NCI-H2029 (cell line): ENCODE measurements at places on chromosomes 11 and 22.
A peak's percentile ranks its signal among the peaks of the same experiment; 100 is the strongest.

GRCh38 chr22:29456211-29456671, 17.9 kb downstream of the RFPL1 start:
- DNase-seq: no peak

GRCh38 chr11:43933608-43934551, 8.6 kb upstream of the C11orf96 start:
- DNase-seq: no peak

- peak; percentile 51 for DNase-seq
Measured at GRCh38 chr22:45977551-45978274, 751 bp upstream of the WNT7B start.

- DNase-seq: peak; percentile 52
Measured at GRCh38 chr11:33869481-33870422, 22.1 kb downstream of the LMO2 start.

GRCh38 chr11:6771926-6772893, at the start of gene OR2AG2:
Gene OR2AG2, minus strand, starts transcription at chr11:6771976. Its CDS starts 3,019 bp downstream, at chr11:6768957.
- DNase-seq: no peak

DNA sequence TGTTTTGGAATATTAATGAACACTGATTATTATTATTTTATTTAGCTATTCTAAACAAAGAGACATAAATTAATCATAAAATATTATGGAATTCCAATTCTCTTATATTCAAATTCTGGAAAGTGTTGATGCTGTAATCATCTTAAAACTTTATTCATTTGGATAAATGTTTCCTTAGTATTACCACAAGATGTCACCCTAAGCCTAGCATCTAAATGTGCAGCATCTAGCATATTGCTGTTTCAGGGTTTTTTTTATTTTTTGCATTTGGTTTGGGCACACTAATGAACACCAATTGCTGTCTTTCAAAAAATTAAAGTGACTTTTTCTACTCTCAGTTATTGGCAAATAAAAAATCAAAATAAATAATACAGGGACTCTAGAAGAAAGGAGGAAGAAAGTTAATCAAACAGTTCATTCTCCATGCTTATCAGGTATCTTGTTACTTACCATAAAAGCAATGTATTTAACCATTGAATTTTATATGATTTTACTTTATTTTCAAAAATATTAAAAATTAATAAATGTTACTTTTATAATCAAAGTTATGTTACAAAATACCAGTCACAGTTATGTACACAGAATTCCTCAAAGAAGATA, 31.8 kb downstream of the DLG2 start:
- peak; percentile 29 for DNase-seq

DNA sequence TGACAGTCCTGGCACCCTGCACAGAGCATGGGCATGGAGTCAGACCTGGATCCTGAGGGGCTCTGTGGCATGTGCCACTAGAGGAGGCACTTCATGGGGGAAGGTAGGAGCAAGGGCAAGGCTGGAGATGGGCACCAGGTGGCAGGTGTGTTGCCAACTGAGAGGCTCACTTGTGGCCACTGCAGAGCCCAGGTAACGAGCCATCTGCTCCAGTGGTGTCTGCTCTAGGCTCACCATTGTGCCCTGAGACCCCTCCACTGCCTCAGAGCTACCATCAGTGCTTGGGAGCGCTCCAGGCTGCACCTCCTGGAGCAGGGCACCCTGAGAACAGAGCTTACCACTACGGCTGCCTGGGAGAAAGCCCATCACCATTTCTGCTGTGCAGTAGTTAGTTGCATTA, 1.3 kb upstream of the ZDHHC8 start:
- DNase-seq: peak; percentile 10

DNA sequence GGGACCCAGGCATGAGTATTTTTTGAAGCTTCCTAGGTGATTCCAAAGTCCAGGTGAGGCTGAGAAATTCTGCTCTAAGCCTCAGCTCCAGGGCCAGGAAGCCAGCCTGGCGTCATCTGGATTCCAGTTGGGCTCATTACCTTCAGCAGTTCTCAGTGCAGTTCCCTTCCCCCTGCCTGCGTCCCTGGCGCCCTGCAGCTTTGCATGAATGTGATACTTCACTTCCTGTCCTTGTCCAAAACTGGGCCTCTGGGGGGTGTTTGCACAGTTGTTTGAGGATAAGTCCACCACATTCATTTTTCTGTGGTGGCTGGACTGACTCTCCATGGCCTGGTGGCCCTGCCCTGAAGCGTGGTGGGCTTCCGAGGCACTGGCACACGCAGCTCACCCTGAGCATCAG, 98.1 kb downstream of the TENM4 start:
- peak; percentile 74 for DNase-seq

GRCh38 chr11:9735236-9735635, 71.4 kb downstream of the SWAP70 start:
- DNase-seq: no peak

GRCh38 chr22:26435327-26436093, 6.5 kb downstream of the ASPHD2 start:
- no peak for DNase-seq

GRCh38 chr11:130631119-130631518, 182.7 kb downstream of the ADAMTS15 start:
- no peak for DNase-seq

DNA sequence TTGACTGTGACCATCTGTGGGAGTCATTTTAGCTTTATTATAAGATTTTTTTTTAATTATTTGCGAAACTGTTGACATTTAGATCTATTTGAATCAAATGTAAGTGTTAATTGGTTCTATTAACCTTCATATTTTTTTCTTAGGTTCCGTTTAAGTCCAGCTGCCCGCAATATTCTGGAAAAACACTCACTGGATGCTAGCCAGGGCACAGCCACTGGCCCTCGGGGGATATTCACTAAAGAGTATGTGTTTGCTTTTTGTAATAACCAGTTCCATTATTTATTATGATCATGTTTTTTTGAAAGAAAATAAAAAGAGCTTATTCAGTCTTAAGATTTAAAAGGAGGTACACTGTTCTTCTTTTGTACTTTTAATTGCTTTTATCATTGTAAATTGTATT, 43.9 kb downstream of the PDHX start:
- DNase-seq: no peak

DNA sequence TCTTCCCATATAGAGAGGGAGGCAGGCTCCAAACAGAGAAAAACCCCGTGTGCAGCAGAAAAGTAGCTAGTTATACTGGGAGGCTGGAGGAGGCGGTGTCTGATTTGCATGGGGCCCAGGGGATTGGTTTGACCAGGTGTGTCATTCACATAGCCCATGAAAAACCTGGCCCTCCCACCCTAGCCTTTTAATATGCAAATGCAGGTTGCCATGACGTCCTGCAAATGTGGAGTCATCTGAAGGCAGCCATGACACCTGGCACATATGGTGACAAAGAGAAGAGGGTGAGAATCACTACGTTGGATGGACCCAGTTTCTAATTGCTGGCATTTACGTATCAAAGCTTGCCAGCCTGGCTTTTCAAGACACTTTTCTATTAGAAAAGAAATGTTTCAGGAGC, 57.8 kb downstream of the FAM181B start:
- DNase-seq: no peak

DNA sequence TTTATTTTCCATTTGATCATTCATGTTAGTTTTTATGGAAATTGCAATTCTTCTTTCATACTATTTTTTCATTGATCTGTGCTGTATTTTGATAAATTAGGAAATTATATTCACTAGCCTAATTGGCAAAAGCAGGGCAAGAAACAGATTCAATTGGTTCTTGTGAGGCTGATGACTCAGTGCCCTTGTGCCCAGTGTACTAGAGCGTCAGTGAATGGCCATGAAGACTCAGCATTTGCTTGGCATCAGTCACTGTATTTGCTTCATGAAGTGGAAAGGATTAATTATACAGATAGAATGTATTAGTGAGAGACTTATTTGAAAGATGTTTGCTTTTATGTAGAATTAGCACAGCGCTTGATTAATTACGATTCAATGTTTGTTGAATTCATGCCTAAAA, 31.8 kb downstream of the MRGPRX1 start:
- DNase-seq: no peak

- DNase-seq: no peak
Measured at GRCh38 chr11:76736773-76737495, 46.2 kb upstream of the TSKU start.

GRCh38 chr11:16311831-16312230, 44.5 kb downstream of the SOX6 start:
- no peak for DNase-seq

GRCh38 chr22:42443240-42444076, 11.3 kb upstream of the NFAM1 start:
- DNase-seq: no peak

GRCh38 chr11:110133160-110133559, 40.0 kb downstream of the ZC3H12C start:
- no peak for DNase-seq

DNA sequence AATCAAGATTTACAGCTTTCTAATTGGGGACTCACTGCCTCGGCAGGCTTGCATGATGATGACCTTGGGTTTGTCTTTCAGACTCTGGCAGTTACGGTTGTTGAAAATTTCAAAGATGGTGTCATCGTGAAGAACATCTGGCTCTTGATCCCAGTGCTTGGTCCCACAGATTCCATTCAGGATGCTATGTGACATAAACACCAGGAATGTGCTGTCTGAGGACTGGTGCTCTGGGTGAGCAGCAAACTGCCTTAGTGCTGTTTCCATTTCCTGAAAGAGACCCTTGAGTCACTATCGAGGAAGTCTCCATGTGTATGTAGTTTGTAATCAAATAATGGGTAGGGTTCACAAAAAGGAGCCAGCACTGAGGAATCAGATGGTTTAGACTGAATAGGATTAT, 7.1 kb downstream of the CASP12 start:
- DNase-seq: no peak

- no peak for DNase-seq
Measured at GRCh38 chr11:78190871-78191538, 2.3 kb downstream of the USP35 start.

DNA sequence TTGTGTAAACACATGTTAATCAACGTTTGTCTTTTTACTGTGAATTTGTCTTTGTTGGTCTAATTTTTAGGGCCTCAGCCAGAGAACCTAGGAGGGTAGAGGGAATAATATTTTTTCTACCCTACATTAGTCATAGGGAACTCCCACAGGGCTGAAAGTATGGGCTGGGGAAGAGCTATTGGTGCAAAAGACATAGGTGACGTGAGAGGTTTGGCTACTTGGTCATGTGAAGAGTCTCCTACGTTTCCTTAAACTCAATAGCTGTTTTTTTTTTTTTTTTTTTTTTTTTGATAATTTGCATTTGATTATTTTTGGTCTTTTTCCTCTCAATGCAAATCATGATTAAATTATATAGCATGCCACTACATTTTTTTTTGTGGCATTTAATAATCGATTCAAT, 15.9 kb upstream of the MMP7 start:
- DNase-seq: no peak

GRCh38 chr11:13672576-13673210, 4.2 kb downstream of the FAR1 start:
- DNase-seq: peak; percentile 46

GRCh38 chr22:45418056-45418769, 4.7 kb downstream of the RIBC2 start:
- no peak for DNase-seq

GRCh38 chr11:100229086-100229485, 458.0 kb upstream of the ARHGAP42 start:
- no peak for DNase-seq

- no peak for DNase-seq
Measured at GRCh38 chr11:2690596-2691354, 9.0 kb downstream of the KCNQ1OT1 start.

GRCh38 chr11:61718621-61719302, 33.7 kb upstream of the MYRF start:
- DNase-seq: no peak

DNA sequence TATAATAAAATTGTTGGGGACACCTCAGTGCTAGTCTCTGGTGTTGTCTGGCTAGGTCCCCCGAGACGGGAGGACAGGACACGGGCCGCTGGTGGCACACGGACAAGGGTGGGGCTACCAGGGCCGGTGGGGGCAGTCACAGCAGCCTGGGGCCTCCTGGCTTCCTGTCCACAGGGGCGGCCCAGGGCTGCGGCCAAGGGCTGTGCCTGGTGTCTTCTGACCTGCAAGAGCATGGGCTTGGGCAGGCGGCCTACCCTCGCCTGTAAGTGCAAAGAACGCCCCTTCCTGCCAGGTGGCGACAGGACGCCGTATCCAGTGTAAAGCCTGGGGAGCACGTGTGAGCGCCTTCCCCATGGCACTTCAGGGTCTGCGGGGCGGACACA, 3.6 kb downstream of the LRFN4 start:
- no peak for DNase-seq

- DNase-seq: peak; percentile 48
Measured at GRCh38 chr11:114774599-114775361, 96.5 kb downstream of the NXPE2 start.

- DNase-seq: no peak
Measured at GRCh38 chr11:117573326-117573725, 223.7 kb downstream of the DSCAML1 start.

GRCh38 chr22:33898121-33898520, 22.2 kb downstream of the LARGE1 start:
- no peak for DNase-seq

DNA sequence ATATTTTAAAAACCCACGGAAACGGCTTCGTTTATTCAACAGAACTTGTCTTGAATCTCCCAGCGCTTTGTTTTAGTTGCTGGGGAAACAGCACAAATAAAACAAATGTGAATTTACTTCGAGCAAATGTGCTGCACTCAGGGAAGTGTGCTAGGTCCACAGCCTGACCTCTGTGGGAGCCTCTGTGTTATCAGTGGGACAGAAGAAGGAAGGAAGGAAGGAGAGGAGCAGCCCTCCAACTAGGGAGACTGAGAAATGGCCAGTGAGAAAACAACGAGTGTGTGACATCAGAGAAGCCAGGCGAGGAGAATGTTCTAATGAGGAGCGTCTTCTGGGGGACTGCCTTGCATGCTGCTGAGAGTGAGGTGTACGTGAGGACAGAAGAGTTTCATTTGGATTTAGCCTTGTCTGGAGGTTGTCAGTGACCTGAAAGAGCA, 42.7 kb downstream of the PPP6R3 start:
- peak; percentile 36 for DNase-seq

DNA sequence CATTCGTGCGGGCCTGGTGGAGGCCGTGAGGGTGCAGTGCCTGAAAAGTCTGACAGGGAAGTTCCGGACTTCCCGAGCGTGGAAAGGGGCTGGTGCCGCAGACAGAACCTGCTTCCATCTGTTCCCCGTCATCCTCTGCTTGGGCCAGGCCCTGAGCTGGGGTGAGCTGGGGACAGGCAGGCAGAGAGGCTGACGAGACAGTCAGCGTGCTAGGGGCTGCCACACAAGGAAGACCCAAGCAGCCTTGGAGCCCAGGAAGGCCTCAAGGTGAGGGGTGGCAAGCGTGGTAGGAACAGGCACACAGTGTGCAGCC, 25.5 kb downstream of the NADSYN1 start:
- DNase-seq: no peak

GRCh38 chr22:48151641-48152040, 1389.2 kb downstream of the TBC1D22A start:
- DNase-seq: no peak

DNA sequence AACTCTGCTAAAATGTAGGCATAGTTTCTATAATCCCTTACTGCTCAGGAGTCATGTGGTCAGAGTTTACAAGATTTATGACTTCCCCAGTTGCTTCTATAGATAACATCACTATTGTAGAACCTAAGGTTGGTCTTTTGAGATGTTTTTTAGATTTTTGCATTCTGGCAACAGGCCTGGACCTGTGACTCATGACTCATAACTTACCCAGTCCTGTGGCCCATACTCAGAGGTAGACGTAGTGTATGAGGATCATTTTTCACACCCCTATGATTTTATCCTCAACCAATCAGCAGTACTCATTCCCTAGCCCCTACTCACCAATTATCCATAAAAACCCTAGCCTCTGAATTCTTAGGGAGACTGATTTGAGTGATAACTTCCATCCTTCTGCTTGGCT, 384.4 kb upstream of the DDI1 start:
- no peak for DNase-seq
